BE2C (cell line): ENCODE measurements at places on chromosomes 13 and 19.
A peak's percentile ranks its signal among the peaks of the same experiment; 100 is the strongest.

DNA sequence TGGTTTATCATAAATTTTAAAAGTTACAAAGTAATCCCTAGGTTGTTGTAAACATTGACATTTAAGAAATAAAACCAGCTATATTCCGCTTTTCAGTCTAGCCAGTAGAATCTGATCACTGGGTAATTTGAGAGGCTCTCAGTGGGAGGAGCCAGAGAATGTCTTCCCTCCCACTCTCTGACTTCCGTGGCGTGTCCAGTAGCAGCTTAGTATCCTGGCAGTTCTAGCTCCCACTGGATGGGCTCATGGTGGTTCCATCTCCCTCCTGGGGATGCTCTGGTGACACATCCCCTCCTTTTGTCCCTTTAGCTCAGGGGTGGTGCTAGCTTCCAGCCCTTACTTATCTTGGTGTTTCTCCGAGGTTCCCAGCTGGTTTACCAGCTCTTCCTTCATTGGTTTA, 34.5 kb downstream of the MTUS2 start:
- no peak for DNase-seq

DNA sequence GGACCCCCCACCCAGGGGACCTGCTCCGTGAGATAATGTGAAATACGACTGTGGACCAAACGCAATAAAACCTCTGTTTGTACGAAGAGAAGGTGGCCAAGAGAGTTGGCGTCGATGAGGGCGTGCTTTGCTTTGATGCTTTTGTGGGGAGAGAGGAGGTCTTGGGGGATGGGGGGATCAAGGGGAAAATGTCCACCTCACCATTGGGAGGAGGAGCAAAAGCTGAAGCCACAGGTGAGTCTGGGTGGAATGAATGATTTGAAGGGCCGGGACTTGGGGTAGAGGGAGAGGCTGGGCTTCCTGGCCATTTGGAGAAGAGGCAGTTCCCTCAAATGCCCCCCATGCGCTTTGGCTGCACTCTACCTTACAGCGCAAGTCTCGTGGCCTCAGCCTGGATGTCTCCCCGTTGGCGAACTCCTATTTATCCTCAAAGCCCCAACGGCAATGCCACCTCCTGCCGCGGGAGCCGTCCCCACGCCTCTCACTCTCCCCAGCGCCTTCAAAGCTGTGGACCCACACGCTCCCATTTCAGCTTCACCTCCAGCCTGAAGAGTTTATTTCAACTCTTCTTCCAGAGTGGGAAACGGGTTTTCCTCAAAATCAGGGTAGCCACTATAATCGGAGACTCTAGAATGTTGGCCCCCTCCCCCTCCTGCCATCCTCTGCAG, 795 bp upstream of the ABCA7 start:
- no peak for DNase-seq

GRCh38 chr13:58843567-58843966, 1212.0 kb downstream of the PCDH17 start:
- DNase-seq, result no peak

- DNase-seq, result no peak
These were observed 328.2 kb downstream of the FOXO1 start for GRCh38 chr13:40338217-40338616.

GRCh38 chr13:93788456-93788855, 561.8 kb downstream of the GPC6 start:
- peak; percentile 15 for DNase-seq
